ENCODE measurements at places on chromosomes 4 and X.

- no peak for DNase-seq
These were observed 416.0 kb upstream of the GALNTL6 start for GRCh38 chr4:171397175-171397574.

GRCh38 chrX:47158781-47159180 lies 13.8 kb downstream of the RBM10 start:
- DNase-seq = no peak

DNA sequence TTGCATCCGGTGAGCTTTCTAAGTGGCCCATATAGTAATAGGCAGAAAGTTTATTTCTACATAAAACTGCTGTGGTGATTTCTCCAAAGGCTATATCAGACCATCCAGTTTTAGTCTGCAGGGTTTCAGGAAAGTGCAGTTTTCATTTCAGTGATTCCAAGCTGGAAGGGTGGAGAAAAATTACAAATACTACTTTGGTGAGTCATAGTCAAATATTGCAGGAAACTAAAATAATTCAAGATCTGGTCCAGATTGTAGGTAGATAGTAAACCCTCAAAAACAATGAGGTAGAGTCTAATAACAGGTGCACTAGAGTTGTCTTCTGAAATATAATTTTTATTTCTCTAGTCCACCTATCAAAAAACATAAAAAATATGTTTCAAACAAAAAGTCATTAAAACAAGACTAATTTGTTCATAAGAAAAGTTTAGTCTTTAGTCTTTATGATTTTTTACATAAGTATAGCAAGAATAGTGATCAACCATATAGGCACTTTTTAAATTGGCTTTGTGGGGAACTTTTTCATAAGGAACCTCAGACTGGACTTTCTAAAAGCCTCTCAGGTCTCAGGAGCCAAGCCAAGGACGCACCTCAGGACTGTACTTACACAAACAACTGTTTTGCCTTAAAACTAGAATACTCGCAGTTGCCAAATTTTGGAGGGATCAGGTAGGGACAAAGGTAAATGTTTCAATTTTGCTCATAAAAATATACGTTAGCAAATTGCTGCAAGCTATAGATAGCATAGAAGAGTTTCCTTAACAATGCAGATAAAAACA lies 101.8 kb upstream of the TLR3 start:
- DNase-seq = no peak

DNA sequence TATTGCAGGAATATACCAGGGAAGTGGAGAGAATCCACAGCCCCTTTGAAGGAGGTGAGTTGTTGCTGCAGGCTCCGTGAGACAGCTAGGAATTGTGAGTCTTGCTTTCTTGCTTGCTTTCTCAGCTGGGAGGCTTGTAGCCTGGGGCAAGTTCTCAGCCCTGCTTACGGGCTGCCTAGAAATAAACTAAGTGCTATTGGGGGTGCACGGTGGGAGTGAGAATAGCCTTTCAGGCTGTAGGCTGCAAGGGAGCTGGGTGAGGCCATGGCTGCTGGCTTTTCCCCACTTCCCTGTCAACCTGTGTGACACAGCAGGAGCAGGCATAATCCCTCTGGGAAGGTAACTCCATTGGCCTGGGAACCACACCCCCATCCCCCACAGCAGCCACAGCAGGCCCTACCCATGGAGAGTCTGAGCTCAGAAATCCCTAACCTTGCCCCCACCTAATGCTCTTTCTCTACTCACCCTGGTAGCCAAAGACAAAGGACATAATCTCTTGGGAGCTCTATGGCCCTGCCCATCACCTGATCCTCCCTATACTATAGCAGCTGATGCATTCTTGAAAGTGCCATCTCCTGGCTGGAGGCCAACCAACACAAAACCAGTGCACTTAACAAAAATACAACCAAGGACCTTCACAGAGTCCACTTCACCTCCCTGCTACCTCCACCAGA lies 113.0 kb downstream of the MMRN1 start:
- no peak for DNase-seq
